ENCODE measurements at places on chromosomes 11 and 22. TPM values are rescaled to one million over a fixed set of nuclear protein-coding genes. Genes with fewer than 3 reads are reported as not detected.

The DSCAML1 gene
- not detected for total RNA-seq

The ZP1 gene
- not detected for total RNA-seq

- DNase-seq: peak; percentile 65
Measured at GRCh38 chr11:32044158-32044863, 46.6 kb upstream of the RCN1 start.

GRCh38 chr22:20964799-20965103 lies 2.3 kb upstream of the AIFM3 start:
- no peak for DNase-seq

DNA sequence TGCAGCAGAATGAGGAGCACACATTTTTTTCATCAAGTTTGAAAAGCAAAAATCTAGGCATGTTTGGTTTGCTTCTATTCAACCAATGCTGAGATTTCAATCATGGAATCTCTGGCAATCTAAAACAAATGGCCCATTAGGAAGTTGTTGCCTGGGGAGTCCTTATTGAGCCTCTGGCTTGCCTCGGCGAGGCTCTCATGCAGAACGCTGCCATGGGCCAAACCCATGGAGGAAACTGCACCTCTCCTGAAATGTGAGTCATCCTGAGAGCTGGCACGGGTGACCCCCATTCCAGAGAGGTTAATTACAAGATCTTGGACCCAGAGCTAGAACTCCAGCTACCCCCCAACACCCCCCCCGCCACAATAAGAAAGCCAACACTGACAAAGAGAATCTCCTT lies 80.7 kb downstream of the MN1 start:
- no peak for DNase-seq
